ENCODE measurements at places on chromosomes 5 and 9.

DNA sequence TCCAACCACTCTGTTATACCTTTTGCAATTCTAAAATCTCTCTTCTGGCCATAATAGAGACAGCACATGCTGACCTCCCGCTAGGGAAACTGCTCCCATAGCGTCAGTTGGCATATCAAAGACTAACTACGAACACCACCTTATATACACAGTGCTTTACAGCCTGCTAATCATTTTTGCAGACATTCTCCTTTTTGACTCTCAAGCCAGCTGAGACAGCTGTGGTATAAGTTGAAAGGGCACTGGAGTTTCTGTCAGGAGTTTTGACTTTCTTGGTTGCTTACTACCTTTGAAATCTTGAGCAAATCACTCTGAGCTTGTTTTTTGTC lies 160.2 kb upstream of the TBCA start:
- peak; percentile 6 for DNase-seq

DNA sequence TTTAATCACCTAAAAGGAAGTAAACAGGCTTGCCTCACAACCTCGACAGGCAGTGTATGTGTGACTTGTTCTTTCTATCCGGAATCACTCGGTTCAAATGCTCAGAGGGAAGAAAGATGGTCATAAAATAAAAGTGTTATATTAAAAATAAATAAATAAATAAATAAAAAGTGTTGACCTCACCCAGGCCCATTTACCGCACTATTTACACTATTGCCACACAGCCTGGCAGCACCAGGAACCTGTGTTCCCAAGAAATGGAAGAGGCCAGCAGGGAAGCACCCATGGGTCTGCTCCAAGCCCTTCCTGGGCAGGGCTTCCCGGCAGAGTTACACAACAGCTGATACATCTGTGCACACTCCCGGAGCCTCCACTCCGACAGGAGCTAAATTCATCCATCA lies 127.9 kb downstream of the EFNA5 start:
- no peak for DNase-seq

- DNase-seq: no peak
These were observed 66.0 kb upstream of the FCN1 start for GRCh38 chr9:134983506-134984371.

DNA sequence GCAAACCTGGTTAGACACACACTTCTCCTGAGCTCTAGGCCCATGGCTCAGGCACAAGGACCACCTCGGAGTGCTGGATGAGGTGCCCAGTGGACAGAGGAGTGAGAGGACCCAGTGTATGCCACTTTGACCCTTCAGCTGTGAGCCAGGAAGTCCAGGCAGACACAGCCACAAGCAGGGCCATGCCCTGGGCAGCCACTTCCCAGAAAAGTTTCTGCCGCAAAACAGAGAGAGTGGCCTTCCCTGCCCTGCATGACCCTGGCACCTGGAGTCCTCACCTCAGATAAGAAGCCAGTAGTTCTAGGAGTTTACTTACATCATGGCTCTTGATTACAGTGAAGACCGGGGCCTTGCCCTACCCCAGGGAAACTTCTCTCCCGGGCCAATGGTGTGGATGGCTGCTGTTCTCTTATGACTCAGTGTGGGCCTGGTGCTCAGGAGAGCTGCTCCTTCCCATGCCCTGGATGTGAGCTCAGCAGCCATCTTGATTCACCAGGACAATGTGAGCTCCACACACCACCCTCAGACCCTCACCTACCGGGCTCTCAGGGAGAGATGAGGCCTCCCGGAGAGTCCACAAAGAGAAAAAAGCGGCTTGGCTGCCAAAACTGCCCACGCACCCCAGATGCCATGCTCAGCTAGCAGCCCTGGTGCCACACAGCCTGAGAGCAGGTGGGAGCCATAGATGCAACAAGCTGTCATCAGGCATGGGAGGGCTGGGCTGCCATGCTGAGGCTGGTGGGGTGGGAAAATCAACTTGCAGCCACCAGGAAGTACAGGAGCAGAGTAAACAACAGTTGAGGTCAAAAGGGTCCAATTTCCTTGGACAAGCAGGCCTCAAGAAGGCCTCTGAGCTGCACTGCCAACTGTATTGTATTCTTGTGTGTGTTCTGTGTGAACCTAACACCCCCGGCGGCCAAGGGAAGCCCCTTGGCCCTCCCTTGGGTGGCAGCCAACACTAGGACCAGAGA lies 11.7 kb upstream of the IRF1 start:
- no peak for DNase-seq

- no peak for DNase-seq
These were observed 71.8 kb downstream of the GALNT10 start for GRCh38 chr5:154262342-154262741.

- DNase-seq: no peak
These were observed 338.1 kb downstream of the PRELID2 start for GRCh38 chr5:145497052-145497451.

GRCh38 chr5:73387601-73388305 lies 60.8 kb downstream of the FOXD1 start:
- peak; percentile 35 for DNase-seq

GRCh38 chr9:70859694-70860093 lies 261.7 kb downstream of the TRPM3 start:
- no peak for DNase-seq

DNA sequence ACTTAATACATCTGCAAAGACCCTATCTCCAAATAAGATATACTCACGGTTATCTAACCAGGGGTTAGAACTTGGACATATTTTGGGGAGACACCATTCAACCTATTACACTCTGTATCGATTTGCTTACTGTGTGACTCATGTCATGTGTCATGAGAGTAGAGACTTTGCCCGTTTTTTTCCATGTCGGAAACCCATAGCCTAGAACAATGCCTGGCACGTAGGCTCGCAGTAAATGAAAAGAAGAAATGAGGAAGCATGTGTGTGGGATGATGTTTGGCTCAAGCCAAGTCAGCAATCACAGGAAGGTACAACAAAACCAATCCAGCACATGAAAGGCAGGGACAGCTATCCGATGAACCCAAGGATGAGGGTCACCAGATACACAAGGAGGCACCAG lies 94.6 kb upstream of the DNAH5 start:
- DNase-seq: no peak

- no peak for DNase-seq
These were observed 8.8 kb upstream of the NACC2 start for GRCh38 chr9:136103651-136104487.

DNA sequence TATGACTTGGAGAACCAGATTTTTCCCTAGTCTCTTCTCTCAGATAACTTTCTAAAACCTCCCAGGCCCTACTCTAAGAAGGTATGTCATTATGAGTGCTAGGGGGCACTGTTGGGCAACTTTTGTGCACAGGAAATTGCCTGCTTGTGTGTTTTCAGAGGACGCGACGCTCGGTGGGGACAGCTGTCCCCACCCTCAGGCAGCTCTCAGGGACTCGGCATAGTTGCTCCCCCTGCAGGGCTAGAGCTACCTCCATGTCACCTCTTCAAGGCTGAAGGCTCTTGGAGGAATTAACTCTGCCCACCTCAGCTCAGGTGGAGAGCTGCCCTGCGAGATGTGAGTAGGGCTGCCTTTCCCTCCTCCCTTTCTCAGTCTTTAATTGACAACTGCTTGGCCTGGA lies 10.2 kb upstream of the TIFAB start:
- DNase-seq: peak; percentile 97

DNA sequence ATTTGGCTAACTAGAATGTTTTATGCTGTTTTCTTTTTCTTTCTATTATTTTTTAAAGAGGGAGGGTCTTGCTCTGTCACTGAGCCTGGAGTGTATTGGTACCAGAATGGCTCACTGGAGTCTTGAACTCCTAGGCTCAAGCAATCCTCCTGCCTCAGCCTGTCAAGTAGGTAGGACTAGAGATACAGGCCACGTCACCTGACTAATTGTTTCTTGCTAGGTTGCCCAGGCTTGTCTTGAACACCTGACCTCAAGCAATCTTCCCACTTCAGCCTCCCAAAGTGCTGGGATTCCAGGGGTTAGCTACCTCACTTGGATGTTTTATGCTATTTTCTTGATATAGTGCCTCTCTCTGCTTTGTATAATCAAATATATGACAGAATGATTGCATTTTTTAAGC lies 166.2 kb downstream of the AOPEP start:
- DNase-seq: no peak

GRCh38 chr5:120258123-120258522 lies 206.0 kb upstream of the PRR16 start:
- DNase-seq: peak; percentile 81

DNA sequence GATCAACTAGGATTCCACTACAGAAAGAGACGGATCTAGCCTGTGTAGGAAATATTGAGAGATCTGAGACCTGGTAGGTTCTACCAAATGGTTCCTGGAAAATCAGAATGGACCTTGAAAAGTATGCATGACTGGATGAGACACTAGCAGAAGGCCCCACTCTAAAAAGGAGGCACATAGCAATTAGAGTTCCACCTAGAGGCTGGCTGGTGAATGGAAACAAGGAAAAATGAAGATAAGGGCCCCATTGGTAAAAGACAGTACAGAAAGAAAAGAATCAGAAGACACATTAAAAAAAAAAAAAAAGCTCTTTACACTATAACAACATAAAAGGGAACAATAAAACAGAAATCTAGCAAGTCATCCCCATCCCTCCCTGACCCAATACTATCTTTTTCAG lies 518.5 kb downstream of the NR2F1-AS1 start:
- DNase-seq: peak; percentile 4

DNA sequence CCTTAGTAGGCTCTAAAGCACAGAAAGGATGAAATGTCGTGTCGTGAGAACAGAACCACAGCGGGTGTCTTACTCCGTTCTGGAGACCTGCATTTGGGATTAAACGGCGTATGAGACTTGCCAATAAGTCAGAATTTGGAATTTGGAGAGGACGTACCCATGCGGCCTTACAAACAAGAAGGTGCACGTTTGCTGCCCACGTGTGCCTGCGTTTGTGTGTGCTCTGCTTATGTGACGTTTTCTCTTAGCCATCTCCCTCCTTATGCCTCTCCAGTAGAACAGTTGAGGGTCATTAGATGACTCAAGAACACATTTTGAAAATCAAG lies 171.6 kb upstream of the OTULINL start:
- no peak for DNase-seq

GRCh38 chr9:124137009-124137943 lies 120.5 kb upstream of the NEK6 start:
- no peak for DNase-seq

GRCh38 chr9:28127101-28127500 lies 553.8 kb upstream of the C9orf72 start:
- DNase-seq: no peak

- DNase-seq: no peak
These were observed 56.9 kb downstream of the HOMER1 start for GRCh38 chr5:79456890-79457583.

GRCh38 chr9:121763561-121764370 lies 112.3 kb downstream of the DAB2IP start:
- DNase-seq: no peak

GRCh38 chr5:91058575-91058974 lies 324.5 kb downstream of the ARRDC3 start:
- no peak for DNase-seq

DNA sequence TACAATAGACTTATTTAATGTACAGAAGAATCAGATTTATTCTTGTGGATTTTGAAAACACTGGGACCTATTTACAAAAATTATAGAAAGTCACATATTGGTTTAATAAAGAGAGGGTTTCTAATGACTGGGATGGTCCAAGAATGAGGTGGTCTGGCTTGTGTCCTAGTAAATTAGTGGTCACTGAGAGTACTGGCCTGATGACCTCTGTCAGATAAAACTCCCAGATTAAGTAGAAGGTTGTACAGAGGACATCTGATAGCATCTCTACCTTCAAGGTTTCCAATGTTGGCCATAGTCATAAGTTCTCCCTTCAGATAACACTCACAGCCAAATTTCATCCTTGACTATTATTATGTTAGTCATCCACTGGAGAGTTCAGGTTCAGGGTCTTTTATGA lies 692.9 kb downstream of the MTRR start:
- DNase-seq: no peak

DNA sequence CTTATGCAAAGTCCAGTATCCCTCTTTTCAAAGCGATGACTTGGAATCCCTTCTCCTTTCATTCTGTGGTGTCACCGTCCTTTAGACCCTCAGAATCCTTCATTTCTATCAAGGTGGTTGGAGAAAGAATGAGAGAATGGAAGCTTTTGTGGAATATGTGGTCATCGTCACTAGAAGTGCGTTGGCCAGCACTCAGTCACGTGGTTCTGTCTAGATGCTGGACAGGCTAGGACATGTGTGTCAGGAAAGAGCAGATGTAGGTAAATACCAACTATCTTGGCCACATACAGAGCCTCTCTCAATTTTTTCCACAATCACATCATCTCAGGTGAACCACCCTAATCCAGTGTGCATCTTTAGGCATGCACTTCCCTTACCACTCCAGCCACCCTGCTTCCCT lies 206.0 kb downstream of the ARRDC3 start:
- DNase-seq: no peak

- no peak for DNase-seq
These were observed 12.1 kb downstream of the MGAT1 start for GRCh38 chr5:180790524-180790923.

- no peak for DNase-seq
These were observed 47.7 kb downstream of the FBXL17 start for GRCh38 chr5:108334225-108334624.

- no peak for DNase-seq
These were observed 77.7 kb upstream of the ADAMTS2 start for GRCh38 chr5:179422908-179423481.

DNA sequence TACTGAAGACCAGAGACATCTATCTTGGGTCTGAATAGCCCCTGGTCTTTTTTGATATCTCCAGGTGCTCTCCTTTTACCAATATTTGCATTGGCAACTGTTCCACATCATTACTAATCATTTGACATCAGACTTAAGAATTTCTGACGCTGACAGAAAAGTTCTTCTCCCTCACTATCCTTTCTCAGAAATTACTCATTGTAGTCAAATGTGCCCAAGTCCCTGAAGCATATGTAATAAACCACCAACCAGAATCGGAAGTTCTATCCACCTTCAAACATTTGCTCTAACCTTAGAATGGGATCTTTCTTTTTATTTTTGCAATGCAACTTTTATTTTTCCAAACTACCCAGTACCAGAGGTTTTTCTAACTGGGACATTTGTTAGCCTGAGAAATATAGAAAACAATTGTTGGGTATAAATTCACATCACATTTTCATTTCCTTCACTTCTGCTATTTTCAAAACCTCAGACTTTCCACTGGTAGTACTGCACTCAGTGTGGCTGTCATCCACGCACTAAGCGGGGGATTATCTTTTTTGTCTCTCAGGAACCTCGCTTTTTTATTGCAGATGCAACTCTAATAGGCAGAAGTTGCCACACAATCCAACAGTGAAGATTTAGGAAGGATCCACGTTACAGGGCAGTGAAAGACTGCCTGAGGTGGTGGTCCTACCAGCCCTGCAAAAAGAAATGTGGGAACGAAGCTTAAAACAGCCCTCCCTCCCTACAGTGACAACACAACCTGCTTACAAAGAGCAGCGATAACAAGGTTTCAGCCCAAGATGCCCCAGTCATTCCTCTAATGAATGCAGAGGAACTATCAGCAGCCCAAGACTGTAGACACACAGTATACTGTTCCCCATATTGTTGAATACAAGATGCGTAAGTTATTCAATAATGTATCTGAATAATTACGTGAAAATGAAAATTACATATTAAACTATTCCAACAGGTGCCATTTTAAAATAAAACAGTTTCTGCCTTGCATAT lies 201.2 kb downstream of the EBF1 start:
- DNase-seq: no peak
